ENCODE measurements at places on chromosomes 1 and 21. TPM values are rescaled to one million over a fixed set of nuclear protein-coding genes. Genes with fewer than 3 reads are reported as not detected.

The MCL1 gene
- total RNA-seq = 256 TPM

The MCOLN2 gene
- not detected for total RNA-seq

DNA sequence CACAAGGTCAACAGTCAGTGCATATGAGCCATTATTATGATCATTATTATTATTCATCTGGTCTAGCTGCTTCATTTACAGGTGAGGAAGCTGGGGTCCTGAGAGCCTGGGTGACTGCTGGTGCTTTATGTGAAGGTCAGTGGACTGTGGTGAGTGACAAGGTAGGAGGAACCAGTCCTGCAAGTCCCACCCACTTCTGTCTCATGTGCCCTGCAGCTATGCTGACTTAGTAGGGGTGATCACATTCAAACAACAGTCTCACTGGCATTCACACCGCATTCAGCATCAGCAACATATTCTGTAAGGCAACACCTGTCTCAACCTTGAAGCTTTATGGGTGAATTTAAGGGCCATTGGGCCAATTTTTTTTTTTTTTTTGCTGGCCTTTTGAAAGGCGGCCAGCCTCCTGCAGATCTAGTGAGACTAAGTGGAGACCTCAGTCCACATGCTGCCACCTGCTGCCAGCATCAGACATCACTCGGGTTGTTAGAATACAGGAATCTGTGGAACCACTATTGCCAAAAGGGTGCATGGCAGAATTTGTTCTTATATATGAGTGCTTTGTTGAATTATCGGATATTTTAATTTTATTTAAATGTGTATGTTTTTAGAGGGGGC is 59.9 kb upstream of the CACNA1E start:
- peak; percentile 70 for DNase-seq

GRCh38 chr1:22876359-22877111 is 96.1 kb downstream of the LACTBL1 start:
- DNase-seq = peak; percentile 86

GRCh38 chr1:35642471-35642955 is 1.2 kb upstream of the PSMB2 start:
- no peak for DNase-seq

The KIF14 gene
- 5.1 TPM for total RNA-seq

DNA sequence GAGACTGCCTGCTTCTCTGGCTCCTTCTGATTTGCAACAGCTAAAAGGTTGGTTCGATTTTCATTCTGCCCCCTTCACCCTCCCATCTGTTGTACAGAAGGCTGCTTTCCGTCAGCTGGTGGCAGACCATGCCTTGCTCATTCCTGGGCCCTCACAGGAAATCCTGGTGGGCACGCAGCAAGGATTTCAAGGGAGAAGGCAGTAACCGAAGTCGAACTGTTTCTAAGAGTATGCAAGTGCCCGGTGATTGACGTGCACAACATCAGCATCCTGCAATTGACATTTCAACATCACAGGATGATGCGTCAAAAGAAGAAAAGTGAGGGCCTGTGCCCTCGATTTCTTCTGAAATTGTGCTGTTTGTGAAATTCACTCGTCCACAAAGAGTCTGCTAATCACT is 83.8 kb downstream of the PLPP3 start:
- DNase-seq = no peak

The AGT gene
- total RNA-seq = 21.8 TPM

- DNase-seq = no peak
Observed at GRCh38 chr1:7302126-7302525, 469.0 kb upstream of the VAMP3 start.

The PLPP3 gene
- total RNA-seq = 191 TPM

- no peak for DNase-seq
Observed at GRCh38 chr1:234427950-234428646, 50.9 kb downstream of the TARBP1 start.

GRCh38 chr1:153444078-153444477 is 16.4 kb downstream of the S100A7 start:
- no peak for DNase-seq

DNA sequence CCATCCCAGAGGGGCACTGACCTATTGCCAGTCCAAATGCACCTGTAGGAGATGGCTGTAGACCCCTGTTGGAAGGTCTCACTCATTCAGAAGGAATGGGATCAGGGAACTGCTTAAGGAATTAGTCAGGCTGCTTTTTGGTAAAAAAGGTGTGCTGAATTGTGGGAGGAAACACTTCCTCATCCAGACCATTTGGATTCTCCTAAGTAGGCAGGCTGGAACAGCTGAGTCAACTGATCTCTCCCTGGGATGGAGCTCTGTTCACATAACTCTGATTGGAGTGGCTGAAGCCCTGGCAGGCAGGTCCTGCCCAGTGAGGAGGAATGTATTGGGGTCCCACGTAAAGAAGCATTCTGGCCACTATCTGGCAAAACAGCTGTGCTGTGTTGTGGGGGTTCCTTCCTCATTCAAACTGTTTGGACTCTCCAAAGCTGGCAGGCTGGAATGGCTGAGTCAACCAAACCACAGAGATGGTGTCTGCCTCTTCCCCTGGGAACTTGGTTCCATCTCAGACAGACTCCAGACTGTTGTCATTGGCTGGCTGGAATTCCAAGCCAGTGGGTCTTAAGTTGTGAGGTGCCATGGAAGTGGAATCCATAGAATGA is 70.7 kb upstream of the PDC start:
- DNase-seq = no peak

The NES gene
- 216 TPM for total RNA-seq

DNA sequence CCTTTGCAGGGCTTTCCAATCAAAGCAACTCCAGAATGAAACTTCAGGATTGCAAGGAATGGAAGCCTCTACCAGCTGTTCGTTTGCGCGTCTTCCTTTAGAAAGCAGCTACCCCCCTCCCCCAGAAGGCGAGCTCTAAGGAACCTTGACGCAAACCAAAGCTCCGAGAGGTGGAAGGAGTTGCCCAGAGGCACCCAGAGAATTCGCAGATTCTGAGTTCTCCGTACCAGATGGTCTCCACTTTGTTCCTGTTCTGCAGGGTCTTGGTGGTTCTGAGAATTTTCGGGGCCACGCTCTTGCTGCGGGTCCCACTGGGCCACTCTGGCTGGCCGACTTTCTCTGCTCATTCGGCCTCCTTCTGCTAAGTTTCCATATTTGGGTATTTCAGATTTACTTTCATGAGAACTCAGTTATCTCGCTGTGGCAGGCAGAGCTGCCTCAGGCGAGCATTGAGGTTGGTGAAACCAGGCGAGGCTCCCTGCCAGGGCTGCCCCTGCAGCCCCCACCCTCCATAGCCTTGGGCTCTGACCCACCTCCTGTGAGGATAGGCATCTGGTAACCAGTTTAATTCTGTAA is 801 bp downstream of the TRAF5 start:
- DNase-seq = peak; percentile 70

DNA sequence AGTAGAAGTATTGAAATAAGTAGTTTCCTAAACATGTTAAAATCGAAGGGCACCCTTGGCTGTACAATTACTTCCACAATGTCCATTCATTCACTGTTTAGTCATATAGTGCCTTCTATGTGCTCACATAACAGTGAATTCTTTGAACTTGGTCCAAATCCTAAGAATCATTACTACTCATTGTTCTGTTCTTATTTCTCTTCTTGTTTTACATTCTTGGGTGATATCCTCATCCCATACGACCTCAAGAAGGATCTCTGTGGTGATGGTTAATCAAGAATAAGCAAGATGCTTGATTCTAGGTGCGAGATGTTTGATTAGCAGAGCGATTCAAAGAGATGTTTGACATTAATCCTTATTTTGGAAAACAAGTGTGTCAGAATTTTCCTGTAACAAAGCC is 667.4 kb upstream of the ZP4 start:
- DNase-seq = no peak

The FLAD1 gene
- total RNA-seq = 17.0 TPM

DNA sequence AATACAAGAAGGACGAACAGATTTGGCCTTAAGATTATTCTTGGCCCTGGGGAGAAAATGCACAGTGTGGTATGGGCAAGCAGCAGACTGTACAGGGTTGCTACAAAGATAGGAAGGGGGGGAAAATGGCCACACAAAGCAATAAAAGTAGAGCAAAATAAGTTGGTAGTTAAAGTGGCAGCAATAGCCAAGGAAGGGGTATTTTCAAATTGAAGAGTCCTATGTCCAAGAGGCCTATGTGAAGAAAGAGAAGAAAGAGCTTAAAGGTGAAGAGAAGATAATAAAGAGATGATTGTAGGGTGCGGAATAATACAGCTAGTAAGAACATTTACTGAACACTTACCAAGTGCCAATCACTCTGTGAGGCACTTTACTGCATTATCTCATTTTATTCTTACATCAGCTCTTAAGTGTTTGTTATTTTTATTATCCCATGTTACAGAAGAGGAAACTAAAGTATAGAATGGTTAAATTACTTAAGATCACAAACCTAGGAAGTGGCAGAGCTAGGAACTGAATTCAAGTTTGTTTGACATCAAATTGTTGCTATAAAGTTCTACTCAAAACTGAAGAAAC is 88.1 kb upstream of the TTC39A start:
- DNase-seq = no peak

GRCh38 chr1:44010935-44011471 is 19.6 kb downstream of the CCDC24 start:
- no peak for DNase-seq

The ZNF436 gene
- 61.1 TPM for total RNA-seq

All from tongue (tissue), 3 donors.